ENCODE measurements at places on chromosomes 2 and 18. TPM values are rescaled to one million over a fixed set of nuclear protein-coding genes. Genes with fewer than 3 reads are reported as not detected.

PCARE gene
- total RNA-seq: not detected

DNA sequence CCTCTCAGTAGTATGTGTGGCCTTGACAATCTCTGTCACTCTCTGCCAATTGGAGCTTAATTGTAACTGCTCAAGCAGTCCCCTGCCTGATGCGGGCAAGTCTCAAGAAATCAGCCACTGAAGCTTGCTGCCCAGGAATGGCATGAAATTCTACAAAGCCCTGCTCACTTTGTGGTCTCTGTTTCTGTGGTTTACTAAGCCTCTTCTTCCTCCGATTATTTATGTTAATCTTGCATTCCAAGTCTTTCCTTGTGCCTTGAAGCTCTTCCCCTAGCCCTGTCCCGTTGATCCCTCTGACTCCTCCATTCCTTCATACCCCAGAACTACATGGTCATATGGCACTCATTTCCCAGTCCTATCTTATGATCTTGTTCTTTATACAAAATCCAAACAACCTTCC lies 489.3 kb upstream of the CHST9 start:
- no peak for DNase-seq

LPIN1 gene
- 23.5 TPM for total RNA-seq

SF3B1 gene
- 370 TPM for total RNA-seq

DNA sequence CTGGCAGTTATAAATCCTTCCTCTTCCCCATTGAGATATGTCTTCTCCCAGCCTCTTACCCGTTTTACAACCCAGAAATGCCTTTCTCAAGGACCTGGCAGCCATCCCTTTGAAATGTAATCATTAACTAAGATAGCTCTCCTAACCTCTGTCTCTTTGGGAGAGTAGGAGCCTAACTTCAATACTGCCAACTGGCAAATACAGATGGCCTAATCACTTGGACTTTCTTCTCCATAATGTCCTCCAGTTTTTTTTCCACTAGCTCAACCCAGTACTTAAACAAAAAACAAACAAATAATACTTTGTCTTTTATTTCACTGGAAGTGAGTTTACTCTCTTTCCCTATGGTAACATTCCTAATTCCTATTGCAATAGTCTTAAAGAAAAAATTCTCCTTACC lies 1391.1 kb downstream of the SUCLG1 start:
- no peak for DNase-seq

Data from progenitor cell of endocrine pancreas (in vitro differentiated cells).